ENCODE measurements at places on chromosomes 4 and X.

GRCh38 chr4:117777721-117778120 is 256.6 kb upstream of the NDST3 start:
- no peak for DNase-seq

DNA sequence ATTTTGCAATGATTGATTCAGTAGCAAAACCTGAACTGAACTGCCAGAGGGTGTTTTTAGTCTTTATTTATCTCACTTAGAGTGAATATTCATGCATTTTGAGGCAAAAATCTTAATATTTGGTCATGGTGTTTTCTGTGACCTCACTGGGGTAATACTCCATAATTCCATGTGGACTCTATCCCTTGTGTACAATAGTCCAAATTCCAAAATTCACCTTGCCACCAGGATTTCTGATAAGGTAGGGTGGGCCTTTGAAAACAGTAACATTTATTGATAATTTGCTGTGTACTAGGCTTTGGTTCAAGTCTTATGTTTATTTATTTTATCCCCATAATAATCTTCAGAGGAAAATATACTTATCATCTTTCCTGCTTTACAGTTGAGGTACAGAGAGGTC is 68.4 kb upstream of the PDE5A start:
- no peak for DNase-seq

GRCh38 chr4:120319046-120319767 is 252.6 kb upstream of the MAD2L1 start:
- no peak for DNase-seq

GRCh38 chrX:53188763-53189162 is 36.2 kb downstream of the KDM5C start:
- DNase-seq: no peak

DNA sequence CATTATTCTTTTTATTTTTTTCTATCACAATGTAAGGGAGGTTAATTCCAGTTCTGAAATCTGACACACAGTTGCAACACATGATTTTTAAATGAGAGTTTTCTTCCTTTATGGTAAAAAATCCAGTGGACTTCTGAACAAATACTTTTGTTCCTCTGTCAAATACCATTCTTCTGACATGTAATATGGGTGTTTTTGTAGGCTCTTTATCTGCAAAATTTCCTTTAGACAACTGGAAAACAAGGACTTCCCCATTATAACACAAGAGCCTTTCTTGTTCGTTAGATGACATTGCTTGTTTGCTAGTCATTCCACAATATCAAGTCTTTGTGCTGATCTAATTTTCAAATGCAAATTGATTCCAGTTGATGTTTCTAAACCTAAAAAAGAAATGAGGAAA is 7.7 kb downstream of the FANCB start:
- DNase-seq: no peak

DNA sequence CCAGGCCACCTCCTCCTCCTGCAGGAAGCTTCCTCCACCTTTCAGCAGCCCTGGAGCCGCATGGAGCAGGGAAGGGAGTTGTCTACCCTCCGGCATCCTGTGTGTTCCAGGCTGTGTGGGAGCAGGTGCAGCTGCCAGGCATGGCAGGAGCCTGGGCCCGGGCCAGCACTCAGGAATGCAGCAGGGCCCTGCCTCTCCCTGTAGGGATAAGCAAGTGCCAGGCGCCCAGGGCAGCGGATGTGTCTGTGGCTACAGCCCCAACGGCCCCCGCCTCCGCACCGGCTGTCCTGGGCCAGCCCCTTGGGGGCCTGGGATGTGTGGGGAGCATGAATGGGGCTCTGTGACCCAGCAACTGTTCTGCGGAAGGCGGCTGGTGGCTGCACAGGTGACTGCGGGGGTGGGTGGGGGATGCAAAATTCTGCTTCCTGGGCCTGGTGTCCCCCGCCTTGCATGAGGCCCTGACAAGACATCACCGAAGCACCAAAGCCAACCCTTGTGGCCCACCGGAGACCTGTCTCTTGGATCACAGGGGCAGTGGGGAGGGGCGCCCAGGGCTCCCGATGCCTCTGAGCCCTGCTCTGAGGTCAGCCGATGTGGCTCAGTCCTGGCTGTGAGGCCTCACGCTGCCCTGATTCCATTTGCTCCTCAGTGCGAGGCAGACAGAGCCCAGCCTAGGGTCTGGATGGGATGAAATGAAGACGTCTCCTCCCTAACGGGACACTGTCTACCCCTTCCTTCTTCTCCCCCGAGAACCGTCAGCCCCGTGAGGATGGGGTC is 1.4 kb upstream of the DOK7 start:
- DNase-seq: no peak

- DNase-seq: no peak
Measured at GRCh38 chr4:15506464-15506863, 36.8 kb downstream of the CC2D2A start.

GRCh38 chr4:71980976-71981375 is 50.8 kb upstream of the NPFFR2 start:
- no peak for DNase-seq

GRCh38 chrX:40166582-40166981 is 68.8 kb upstream of the BCOR start:
- DNase-seq: no peak

DNA sequence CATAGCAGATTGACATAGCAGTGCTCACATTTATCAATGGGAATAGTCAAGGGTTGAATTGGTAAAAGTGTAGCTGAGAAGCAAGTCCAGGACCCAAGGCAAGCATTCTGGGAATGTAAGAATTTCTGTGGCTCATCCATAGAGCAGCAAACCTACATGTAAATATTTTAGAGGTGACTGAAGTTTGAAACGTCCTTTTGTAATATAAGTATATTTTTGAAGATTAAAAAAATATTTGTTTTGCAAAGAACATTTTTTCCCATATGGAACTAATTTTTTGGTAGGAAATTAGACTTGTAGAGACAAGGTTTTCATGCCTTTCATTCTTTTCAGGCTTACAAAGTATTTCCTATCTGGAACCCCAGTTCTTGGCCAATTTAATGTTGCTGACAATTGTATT is 104.0 kb downstream of the TEX13A start:
- no peak for DNase-seq

- no peak for DNase-seq
Measured at GRCh38 chrX:53047228-53047627, 1.4 kb upstream of the GPR173 start.

- no peak for DNase-seq
Measured at GRCh38 chr4:48222491-48222890, 47.1 kb downstream of the TEC start.

DNA sequence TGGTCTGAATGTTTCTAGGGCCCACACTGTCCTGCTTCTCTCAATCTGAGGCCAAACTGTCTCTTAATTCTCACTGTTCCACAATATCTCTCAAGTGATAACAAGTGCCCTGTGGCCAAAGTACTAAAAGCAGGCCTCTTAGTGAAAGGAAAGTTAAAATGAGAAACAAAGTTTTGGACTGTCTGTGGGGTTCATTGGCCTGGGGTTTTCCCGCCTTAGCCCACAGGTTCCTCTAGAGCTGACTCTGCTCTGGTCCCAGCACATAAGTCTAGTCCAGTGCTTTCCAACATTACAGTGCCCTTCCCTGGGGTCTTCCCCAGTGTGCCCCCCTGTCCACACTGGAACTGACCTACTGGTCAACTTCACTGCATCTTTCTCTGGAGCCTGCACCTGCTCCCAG is 6.3 kb downstream of the MAGEB1 start:
- DNase-seq: no peak

- no peak for DNase-seq
Measured at GRCh38 chr4:20687864-20688263, 12.4 kb upstream of the PACRGL start.

- DNase-seq: no peak
Measured at GRCh38 chr4:83281307-83281706, 3.3 kb downstream of the COQ2 start.

DNA sequence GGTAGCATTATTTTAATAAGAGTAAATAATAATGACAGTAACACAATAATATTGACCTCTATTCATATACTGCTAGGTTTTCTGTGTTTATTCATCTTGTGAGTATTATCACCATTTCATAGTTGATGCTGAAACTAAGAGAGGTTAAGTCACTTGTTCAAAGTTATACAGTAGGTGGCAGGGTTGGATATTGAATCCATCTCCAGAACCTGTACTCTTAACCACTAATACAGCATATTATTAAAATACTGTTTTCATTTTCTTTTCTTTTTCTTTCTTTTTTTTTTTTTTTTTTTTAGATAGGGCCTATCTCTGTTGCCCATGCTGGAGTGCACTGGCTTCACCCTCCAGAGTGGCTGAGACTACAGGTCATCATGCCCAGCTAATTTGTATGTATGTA is 7.1 kb upstream of the ELF2 start:
- no peak for DNase-seq

- no peak for DNase-seq
Measured at GRCh38 chrX:8190341-8190830, 19.3 kb upstream of the VCX2 start.

- DNase-seq: no peak
Measured at GRCh38 chrX:125678258-125678657, 358.6 kb downstream of the TEX13C start.

DNA sequence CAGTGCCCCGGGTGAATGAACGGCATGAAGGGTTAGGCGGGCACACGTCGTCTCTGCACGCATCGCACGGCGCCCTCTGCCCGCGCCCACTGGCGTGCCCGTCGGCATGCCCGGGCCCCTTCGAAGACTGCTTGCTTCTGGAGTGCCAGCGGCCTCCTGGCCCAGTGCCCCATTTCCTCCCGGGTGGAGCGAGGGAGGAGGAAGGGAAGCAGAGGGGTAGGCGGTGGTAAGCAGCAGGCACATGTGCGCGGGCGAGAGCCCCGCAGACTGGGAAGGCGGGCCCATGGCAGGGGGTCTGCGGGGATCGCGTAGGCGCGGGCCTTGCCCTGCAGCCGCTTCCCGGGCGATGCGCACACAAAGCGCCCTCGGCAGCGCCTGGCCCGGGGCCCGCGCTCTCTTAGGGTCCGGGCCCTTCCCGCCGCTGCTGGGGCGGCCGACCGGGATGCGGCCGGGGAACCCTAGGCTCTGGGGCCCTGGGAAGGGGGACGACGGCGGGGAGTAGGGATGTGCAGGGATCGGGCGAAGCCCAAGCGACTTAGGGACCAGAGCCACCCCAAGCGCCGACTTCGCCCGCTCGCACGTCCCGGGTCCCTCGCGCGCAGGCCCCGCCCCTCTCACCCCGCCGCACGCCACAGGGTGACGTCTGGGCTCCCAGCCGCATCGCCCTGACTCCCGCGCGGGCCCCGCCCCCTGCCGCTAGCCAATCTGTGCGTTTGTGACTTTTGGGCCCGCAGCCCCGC is 866 bp upstream of the EMD start:
- peak; percentile 21 for DNase-seq

- no peak for DNase-seq
Measured at GRCh38 chr4:38672397-38673129, 8.6 kb downstream of the KLF3 start.

- no peak for DNase-seq
Measured at GRCh38 chrX:129726307-129727111, 12.3 kb upstream of the XPNPEP2 start.

- no peak for DNase-seq
Measured at GRCh38 chrX:42778096-42778495, at the start of gene PPP1R2C. Gene PPP1R2C (minus strand): TSS chrX:42778163. CDS start chrX:42778079, 84 bp downstream.

GRCh38 chrX:134794692-134795091 is 136.4 kb upstream of the PLAC1 start:
- DNase-seq: no peak

DNA sequence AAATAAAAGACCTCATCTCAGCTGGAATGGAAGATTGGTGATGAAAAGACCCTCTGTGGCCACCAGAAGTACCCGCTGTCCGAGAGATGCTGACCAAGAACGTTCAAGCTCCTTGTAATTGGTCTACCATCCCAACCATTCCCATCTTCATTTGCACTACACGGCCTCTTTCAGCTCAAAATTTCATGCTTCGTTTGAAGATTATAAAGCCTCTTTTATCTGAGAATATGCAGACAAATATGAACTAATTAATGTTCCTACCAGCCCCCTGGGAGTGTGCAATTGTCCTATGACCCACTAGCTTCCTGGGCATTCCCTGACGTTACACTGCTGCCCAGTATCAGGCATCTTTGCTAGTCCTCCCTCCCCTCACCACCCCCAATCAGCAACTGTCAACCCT is 583.7 kb downstream of the MID1IP1 start:
- no peak for DNase-seq

DNA sequence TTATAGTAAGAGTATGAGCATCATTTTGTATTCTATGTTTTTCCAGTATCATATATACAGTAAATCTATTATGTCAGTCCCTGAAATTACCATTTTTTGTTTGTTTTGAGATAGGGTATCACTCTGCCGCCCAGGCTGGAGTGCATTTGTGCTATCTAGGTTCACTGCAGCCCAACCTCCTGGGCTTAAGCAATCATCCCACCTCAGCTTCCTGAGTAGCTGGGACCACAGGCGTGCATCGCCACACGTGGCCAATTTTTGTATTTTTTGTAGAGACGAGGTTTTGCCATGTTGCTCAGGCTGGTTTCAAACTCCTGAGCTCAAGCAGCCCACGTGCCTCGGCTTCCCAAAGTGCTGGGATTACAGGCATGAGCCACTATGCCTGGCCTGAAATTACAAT is 85.6 kb downstream of the ZNF330 start:
- no peak for DNase-seq

DNA sequence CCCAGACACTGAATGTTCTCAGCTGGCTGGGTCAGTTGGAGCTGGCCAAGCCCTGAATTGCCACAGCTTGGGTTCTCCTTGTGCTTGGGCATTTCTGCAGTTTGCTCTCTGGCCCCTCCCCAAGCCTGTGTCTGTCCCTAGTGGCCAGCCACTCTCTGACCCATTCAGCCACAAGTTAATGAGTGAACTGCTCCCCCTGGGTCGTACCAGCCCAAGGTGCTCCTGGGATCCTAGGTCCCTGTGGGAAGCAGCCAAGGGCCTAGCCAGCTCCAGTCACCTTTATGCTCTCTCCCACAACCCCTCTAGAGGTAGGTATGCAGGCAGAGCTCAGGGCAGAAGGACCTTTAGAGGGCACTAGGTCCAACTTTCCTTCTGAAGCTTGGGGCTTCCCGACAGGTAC is 51.5 kb downstream of the STARD8 start:
- no peak for DNase-seq

DNA sequence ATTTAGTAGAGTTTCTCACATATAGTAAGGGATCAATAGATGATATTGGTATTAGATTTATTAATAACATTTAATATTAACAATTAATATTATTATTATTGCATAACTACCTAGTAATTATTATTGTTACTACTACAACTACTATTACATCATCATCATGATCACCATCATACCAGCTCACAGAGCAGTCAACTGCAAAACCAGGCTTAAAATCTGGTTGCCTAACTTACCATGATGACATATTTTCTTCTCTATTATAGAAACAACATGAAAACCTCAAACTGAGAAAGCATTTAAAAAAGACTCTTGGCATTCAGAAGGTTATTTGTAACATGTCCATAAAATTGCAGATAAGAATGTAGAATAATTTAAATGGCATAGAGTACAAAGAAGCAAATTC is 247.0 kb upstream of the TTC29 start:
- no peak for DNase-seq

GRCh38 chrX:125205133-125205917 is 114.3 kb upstream of the TEX13C start:
- DNase-seq: no peak

DNA sequence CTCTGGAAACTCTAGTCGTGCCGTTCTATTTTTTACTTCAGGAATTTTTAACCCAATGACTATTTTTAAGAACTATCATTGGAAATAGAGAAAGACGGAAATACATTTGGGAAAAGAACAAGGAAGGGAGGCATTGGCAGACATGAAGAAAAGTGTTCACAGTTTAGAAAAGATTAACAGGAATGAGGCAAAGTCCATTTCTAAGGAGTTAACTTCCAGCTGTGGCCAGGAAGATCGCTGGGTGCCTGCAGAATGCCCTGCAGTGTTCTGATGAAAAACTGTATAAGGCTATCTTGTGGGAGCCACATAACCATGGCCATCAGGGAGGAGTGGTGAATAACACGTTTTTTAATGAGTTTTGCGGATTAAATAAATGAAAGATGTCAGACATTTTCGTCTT is 150.6 kb upstream of the VCX3A start:
- DNase-seq: no peak

All from stimulated activated CD4-positive, alpha-beta T cell treated with anti-CD3 and anti-CD28 coated beads, Interleukin-15, amount 100 ng/mL, for 1 hour (primary cell).